ENCODE measurements at places on chromosomes 4 and X.

DNA sequence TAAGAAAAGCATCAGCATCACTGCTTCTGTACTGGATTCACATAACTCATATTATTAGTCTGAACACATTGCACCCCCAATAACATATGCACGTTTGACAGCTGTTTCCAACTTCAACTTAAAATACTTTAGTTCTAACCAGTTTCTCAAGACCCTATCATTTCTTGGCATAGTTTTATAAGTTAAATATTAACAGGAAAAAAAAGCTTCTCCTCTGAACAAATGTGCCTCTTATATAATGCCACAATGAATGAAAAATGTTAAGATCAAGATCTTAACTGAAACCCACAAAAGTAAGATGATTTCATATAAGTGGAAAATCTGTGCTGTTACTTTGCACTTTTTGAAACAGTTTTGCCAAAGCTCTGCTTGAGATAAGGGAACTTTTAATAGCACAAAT, 652.8 kb upstream of the FAM241A start:
- no peak for DNase-seq

DNA sequence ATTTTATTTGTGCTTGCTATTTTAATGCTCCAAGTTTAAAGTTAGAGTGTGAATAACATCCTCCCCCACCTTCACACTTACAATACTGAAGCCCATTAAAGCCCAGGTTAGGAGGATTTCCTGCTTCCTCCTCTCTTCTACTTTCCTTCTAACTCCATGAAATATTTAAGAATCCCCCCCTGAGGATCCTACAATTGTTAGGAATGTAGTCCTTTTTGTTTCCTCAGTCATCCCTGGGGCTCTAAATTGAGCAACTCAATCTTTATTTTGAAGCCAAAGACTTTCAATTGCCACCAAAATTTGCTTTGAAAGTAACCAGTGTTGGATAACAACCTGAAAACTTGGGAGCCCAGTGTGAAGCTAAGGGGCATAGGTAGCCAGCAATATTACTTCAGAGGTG, 276.9 kb downstream of the FAM47A start:
- DNase-seq, result no peak

DNA sequence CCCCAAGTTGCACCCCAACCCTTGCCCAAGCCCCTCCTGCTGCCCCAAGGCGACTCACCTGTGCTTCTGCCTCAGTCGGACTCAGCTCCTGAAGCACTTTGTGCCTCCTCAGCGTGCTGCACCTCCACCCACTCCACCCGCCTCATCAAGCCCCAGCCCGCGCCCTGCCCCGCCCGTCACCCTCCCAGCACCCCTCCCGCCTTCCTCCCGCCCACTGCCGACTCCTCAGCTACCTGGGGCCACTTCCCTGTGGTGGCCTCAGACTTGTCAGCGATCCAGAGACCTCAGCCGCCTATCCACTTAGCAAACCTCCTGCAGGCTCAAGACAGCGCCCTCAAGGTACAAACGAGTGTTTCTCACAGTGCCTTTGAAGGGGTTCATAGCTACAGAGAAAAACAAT, 19.6 kb upstream of the IQCM start:
- DNase-seq, result no peak

DNA sequence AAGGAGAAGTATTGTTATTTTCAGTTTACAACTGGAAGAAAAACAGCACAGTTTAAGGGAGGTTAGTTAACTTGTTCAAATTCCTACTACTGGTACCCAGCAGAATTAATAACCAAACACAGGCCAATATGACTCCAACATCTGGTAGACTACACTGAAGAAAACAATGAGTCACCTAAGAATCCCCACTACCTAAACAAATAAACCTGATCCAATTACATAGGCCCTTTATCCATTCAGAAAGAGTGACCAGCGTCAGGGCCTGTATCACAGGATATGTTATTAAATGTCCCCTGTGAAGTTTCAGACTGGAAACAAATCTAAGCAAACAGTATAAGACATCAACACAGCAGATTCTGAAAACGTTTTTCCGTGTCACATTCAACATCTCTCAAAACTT, 492.5 kb upstream of the INTU start:
- no peak for DNase-seq

- no peak for DNase-seq
Measured at GRCh38 chr4:175054980-175055379, 136.8 kb downstream of the ADAM29 start.

GRCh38 chr4:112214390-112215264, 17.0 kb upstream of the AP1AR start:
- no peak for DNase-seq

GRCh38 chrX:135275973-135276372, 24.1 kb downstream of the ETDA start:
- no peak for DNase-seq

GRCh38 chr4:54094451-54094850, 5.5 kb upstream of the GSX2 start:
- no peak for DNase-seq

GRCh38 chrX:12973561-12974304, 1.2 kb upstream of the TMSB4X start:
- no peak for DNase-seq

GRCh38 chrX:140065961-140066662, 100.8 kb upstream of the CXorf66 start:
- no peak for DNase-seq

DNA sequence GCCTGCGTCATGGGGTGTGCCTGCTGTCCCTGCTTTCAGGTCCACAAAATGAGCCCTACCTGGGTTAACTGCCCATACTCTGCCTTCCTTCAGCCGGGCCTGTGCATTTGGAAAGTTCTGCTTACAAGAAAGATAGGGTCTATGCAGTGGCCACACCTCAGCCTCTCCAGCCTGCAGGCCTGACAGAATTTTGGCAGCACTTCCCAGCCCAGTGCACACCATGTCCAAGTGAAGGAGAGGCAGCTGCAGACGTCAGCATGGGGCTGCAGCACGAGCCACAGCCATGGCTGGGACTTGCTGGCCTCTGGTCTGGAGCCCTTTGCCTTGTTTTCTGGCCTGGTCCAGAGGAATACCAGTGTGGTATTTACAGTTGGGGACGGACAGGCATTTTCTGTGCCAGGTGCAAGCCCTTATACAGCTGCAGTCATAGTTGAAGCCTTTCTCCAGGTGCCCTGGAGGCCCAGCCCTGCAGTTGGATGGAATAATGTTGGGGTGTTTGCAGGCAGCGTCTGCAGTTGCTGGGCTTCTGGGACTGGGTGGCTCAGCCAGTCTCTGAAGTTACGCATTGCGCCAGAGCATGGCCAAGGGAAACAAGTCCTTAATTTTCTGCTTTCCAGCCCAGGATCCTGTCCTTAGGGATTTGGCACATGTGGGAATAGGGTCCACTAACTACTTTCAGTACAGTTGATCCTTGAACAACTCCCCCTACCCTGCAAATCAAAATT, 26.2 kb downstream of the JADE1 start:
- DNase-seq, result no peak

GRCh38 chrX:150610043-150610442, 41.6 kb downstream of the MTM1 start:
- no peak for DNase-seq

GRCh38 chr4:13364172-13364571, 120.0 kb downstream of the RAB28 start:
- no peak for DNase-seq

- DNase-seq, result no peak
Measured at GRCh38 chrX:132664273-132664672, 175.4 kb upstream of the MBNL3 start.

DNA sequence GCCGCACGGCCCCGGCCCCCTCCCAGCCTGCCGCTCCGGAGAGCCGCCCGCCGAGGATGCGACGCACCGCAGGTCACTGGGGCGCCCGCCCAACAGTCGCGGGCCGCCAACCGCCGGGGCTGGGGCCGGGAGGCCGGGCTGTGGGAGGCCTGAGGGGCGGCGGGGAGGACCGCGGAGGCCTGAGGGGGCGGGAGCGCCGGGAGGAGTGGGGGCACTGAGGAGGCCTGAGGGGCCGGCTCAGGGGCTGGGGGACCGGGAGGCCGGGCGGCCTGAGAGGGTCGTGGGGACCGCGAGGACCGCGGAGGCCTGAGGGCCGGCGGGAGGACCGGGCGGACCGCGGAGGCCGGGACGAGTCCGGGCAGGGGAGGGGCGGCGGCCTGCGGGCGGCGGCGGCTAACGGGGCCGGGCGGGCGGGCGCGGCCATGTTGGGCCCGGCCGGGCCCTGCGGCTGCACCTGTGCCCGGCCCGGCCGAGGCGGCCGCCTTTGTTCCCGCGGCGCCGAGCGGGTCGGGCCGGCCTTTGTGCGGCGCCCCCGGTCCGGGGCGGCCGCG, 353 bp downstream of the NSD2 start:
- no peak for DNase-seq

DNA sequence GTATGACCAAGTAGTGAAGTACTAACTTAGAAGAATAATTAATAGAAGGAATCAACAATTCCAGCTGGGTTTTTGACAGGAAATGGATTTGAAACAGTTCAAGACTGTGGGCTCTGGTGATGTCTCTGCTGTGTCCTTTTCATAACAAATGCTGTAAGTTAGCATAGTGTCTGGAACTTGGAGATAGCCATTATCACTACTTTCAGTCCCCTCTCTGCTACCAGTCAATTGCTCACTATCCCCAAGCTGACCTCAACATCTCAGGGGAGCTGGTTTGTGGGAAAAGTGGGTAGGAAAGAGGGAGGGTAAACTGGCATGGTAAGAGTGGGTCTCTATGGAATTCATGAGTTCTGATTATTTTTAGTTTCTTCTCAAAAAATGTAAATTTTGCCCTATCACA, 231.4 kb upstream of the MID1 start:
- DNase-seq, result no peak

- DNase-seq, result no peak
Measured at GRCh38 chr4:41154814-41155177, 59.5 kb downstream of the APBB2 start.

- no peak for DNase-seq
Measured at GRCh38 chrX:16124201-16124600, 836 bp downstream of the GRPR start.

DNA sequence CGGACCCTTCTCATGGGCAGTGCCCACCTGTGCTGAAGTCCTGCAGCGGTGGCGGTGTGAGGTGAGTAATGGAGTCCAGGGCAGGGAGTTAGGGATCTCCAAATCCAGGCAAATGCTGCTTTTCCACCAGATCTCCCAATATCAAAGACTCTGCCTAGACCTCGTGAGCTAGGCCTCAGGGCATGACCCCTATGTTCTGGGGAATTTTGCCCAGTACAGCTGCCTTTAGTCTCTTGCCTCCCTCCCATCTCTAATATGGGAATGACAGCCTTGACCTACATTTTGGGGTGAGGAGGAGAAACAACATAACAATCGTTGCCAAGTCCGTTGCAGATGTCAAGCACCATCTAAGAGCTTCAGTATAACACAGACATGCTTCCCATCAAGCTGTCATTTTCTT, 7.3 kb downstream of the PAK3 start:
- DNase-seq, result no peak

GRCh38 chrX:96538104-96538725, 146.4 kb upstream of the DIAPH2 start:
- DNase-seq, result no peak

- DNase-seq, result no peak
Measured at GRCh38 chr4:54449999-54450398, 207.8 kb upstream of the KIT start.

DNA sequence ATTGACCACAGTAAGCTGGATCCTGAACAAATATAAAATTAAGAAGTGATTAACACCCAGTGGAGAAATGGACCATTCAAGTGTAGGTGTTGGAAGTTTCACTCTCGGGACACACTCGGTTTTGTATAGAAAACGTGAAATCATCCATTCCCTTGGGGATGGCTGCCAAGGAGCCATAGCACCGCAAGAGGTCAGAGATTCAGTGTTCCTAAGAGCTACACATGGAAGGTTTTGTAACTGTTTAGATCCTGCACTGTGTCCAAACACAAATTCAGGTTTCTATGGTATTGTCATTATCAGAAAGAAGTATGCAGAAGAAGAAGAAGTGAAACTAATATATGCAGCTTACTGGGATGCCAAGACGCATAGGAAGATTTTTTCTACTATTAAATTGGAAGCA, 281.0 kb downstream of the LDB2 start:
- no peak for DNase-seq

DNA sequence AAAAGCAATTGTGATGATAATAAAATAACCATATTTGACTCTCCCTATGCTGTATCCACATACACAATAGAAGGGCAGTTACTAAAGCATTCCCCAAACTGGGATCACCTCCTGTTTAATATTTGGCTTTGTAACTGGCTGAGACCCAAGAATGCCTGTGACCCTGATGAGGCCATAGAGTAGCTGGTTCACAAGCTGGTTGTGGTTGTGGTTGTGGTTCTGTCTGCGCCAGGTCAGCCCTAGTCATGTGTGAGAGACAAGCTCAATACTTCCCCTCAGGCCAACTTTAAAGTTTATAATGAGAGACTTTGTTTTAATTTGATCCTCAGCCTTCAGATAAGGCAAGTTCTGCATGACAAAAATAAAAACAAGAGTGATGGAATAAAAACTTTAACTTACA, 209.9 kb downstream of the PARM1 start:
- DNase-seq, result no peak

DNA sequence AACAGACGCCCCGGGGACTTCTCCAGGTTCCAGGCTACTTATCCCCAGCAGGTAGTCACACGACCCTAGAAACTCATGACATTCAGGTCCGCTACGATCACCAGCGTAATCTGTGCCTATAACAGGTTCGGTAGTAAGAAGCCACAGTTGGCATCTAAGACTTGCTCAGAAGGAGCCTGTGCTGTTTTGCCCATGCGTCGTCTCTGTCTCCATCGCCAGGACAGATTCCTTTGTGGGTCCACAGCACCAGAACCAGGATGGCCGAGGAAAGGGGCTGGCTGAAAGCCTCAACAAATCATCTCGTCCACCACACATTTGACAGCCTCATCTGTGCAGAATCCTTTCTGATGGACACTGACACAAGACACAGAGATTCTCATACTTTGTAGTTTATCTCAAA, 319.5 kb upstream of the AGA start:
- DNase-seq, result no peak

- DNase-seq, result no peak
Measured at GRCh38 chrX:93120805-93121204, 552.6 kb downstream of the NAP1L3 start.

DNA sequence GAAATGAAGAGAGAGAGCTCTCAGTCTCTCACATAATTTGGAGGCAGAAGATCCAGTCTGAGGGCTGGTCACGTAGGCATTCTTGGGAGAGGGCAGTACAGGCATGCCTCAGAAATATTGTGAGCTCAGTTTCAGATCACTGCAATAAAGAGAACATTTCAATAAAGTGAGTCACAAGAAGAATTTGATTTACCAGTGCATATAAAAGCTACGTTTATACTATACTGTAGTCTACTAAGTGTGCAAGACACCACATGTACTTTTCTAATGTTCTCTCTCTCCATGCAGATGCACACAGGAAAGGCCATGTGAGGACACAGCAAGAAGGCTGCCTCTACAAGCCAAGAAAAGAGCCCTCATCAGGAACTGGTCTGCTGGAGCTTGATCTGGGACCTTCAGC, 583.5 kb upstream of the FAT1 start:
- no peak for DNase-seq

- no peak for DNase-seq
Measured at GRCh38 chr4:70927502-70928137, 25.5 kb downstream of the MOB1B start.

DNA sequence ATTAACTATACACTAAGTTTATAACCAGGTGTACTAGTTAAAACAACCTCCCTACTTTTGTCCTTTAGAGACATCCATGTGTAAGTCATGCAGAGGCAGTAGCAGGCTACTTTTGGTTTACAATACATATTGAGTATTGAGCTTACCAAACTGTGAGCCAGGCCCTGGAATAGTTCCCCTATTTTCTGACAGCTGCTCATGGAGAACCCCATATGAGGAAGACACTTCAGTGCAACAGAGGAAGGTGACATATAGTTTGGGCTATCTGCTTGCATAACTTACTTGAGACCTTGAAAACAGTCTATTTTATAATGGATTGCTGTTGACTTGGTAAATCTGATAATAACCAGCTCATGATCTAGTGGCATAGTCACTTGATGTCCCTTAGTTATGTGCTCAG, 190.5 kb downstream of the SH3BGRL start:
- no peak for DNase-seq
